ENCODE measurements at places on chromosomes 5 and 9. TPM values are rescaled to one million over a fixed set of nuclear protein-coding genes. Genes with fewer than 3 reads are reported as not detected.

- H3K27ac ChIP-seq = peak overlapping the region; percentile 78
- H3K4me1 ChIP-seq = peaks cover 8% of the 10 kb centered on the region
- no peaks in the 10 kb centered on the region for H3K27me3 ChIP-seq
- no peak for DNase-seq
These were observed 6.6 kb upstream of the XPA start for GRCh38 chr9:97703437-97704344.

Gene TMEM252
- not detected for total RNA-seq

Gene MLANA
- total RNA-seq = not detected

Gene SLC4A9
- total RNA-seq = not detected

- no peaks in the 10 kb centered on the region for H3K4me1 ChIP-seq
- no peaks in the 10 kb centered on the region for H3K36me3 ChIP-seq
- DNase-seq = no peak
- no peaks in the 10 kb centered on the region for H3K27me3 ChIP-seq
- no peak overlapping the region for H3K4me3 ChIP-seq
- H3K27ac ChIP-seq = no peak overlapping the region
These were observed 84.4 kb downstream of the HTR4 start for GRCh38 chr5:148569948-148570347.
